HEK293T (cell line): ENCODE measurements at places on chromosomes 2 and 18.

GRCh38 chr2:190023860-190024259 lies 38.7 kb downstream of the MSTN start:
- DNase-seq: peak; percentile 30

DNA sequence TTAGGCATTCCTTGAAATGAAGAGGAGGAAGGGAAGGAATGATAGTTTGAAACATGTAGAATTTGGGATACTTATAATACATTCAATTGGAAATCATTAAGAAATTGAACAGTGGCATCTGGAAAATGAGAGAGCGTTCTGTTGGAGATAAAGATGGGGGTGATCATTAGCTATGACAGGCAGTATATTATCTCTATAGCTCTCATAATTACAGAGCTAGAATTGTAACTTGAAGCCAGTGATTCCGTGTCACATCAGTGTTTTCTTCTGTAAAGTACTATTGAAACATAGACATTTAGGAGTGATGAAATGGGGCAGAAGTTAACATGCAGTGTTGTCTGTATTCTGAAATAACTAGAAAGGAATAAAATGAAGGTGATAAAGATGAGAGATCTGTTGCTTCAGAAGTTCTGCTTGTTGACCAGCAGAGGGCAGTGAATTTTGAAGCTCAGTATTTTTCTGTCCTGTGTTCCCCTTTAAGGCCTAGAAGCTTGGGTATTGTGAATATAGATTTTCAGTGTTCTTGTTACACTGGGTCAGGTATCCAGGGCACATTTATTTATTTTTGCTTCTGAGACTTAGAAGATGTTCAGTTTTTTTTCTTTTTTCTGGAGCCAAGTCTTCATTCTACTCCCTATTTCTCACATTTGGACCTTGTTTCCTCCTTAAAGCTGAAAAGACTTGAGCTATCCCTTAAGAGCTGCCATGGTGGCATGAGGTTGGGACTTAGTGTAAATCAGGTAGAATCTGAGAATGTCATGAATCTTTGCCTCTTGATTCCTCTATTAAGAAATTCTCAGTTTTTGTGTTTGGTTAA lies 157.4 kb downstream of the TAF4B start:
- DNase-seq: peak; percentile 55

DNA sequence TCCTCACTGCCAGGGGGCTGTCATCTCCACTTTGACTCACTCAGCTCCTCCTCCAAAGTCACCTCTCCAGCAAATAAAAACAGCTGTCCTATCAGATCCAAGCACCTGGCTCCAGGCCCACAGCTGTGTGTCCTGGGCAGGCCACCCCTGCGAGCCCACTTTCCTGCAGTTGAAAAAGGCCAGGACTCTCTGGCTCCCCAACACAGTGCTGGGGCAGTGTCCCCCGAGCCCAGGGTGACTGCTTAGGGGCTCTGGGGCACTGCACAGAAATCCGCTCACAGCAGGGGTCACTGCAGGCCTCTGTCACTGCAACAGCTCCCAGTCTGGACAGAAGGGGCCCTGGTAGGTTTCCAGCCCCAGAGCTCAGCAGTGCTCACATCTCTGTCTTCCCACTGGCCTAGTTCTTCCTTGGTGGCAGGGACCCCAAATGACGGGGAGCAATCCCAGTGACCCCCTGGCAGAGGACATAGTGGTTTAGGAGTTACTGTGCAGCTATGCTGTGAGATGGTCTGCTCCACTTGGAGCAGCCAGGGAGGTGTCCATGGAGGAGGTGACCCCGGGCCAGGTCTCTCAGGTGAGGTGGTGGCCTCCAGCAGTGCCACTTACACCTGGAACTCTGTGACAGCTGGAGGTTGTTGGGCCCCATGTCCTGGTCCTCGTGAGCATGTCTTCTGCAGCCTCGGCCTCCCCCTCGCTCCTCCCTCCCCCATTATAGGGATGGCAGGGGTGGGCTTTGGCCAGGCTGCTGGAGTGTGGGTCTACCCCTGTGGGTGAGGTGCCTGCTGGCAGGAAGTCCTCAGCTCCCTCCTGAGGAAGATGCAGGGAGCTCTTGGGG lies 35.5 kb downstream of the HS6ST1 start:
- DNase-seq: no peak

- no peak for DNase-seq
Observed at GRCh38 chr2:25279091-25279651, 62.6 kb downstream of the DNMT3A start.

GRCh38 chr2:7111626-7112025 lies 194.4 kb downstream of the RNF144A start:
- DNase-seq: no peak

DNA sequence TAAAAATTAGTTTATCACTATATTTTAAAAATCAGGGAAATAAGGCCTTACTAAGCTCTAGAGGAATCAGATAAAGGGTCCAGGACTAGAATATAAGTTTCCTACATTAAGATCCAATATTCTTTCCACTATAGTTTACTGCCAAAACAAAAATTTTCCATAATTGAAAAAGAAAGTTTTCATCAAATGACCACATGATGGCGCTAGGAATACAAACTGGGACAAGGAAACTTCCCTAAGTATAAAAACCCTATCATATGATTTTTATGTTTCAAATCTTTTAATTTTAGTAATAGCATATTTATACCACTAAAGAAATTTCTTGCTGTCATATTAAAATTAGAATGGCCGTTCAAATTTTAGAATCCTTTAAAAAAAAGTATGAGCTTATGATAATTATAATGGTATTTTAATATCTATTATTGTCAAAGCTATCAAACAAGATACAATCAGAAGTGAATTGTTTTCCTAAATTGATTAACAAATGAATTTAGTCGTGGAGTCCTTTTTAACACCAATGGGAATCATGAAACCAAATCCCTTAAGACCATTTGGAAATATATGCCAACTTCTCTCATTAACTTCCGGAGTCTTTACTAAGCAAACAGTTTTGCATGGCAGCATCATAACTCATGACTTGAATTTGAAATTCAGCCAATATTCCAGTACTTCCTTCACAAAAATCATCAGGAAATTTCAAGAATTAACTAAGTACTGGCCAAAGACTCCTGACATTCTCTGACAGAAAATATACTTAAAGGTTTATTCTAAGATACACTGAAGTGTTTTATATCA lies 70.3 kb downstream of the SCN1A start:
- DNase-seq: peak; percentile 7

DNA sequence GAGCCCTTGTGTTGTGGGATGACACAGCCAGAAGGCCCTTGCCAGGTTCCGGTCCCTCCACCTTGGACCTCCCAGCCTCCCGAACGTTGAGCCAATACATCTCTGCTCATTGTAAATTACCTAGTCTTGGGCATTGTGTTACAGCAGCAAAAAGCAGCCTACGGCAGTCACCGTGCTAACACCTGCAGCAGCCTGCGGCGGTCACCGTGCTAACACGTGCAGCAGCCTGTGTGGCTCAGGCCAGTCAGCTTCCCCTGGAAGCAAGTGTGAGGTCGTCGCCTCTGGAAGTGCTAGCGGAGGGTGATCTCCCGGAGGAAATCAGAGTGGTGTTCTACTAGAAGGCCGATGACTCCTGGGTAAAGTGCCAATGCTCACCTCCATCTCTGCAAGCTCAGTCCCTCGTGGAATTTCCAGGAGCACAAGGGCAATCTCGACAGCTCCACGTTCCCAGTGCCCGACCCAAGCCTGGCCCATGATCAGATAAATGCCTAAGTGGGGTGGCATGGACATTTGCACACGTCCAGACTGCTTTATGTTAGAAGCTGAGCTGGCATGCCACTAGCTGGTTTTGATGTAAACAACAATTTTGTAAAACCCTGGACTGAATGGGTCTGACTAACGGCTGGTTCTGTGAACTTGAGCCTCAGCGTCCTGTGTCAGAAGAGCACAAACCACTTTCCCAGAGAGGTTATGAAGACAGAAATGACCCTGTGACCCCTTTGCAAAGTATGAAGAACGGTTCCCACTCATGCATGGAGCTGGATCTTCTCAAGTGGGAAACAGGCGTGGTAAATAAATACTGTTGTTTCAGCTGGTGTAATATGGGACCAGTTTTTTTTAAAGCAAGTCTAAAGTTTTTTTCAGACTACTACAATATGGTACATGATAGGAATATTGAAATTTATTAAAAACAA lies 11.4 kb upstream of the CNDP1 start:
- DNase-seq: no peak

- no peak for DNase-seq
Observed at GRCh38 chr2:103353774-103354173, 591.9 kb downstream of the TMEM182 start.

- DNase-seq: no peak
Observed at GRCh38 chr2:25105336-25106085, 62.9 kb downstream of the POMC start.

DNA sequence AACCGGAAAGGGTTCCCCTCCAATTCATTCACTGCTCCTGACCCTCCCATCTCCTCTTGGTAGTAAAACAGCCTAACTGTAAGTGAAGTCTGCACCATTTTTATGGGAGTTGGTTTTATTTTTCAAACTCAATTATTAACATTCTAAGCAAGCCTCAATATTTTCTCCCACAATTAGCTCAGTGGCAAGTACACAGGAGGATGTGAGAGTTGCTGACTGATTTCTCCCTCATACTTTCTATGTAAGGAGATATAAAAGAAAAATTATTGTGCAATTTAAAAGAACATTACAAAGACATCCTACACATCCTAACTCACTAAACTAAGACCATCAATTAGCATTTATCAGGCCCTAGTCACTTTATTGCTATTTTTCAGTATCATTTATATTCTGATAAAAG lies 73.9 kb downstream of the PIAS2 start:
- no peak for DNase-seq

DNA sequence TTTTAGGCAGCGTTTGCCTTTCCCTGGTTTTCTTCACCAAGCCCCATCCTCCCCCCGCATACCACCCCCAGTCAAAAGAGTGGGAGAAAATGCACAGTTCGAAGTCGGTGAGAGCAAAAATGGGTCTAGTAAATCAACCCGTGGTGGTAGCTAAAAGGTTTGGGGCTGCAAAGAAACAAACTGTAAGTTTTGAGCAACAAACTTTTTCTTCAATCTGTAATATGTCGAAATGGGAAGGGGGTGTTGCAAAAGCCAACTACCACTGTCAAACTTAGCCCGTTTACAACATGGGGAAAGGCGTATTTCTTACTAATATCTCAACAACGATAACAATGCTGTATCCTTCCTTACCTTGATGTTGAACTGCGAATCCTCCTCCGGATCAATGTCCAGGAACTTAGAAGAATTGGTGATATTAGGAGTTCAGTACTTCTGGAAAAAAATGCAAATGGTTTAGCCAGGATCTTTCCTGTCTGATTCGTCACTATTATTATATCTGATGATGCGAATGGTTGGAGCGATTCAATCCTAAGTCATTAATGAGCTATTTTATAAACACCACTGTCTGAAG lies 2.4 kb upstream of the SATB2 start:
- no peak for DNase-seq

DNA sequence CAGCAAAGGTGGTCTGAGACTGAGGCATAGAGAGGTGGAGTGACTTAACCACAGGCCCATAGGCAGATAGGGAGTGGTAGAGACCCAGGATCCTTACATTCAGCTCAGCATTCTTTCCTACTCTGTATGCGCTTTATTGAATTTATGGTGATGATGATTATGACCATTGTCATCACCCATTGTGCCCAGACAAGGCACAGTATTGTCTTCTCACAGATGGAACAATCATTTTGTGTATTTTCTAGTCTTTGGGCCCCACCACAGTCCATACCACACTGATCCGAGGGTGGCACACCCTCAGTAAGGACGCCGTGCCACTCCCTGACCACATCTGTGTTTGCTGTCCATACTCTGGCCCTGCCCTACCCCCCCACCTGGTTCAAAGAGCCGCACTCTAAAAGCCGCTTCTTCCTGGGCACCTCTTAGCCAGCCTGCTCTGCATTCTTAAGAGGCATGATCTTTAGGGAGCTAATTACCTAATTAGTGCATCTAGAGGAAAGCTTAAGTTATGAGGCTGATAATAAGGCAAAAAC lies 179.6 kb upstream of the SMAD2 start:
- DNase-seq: no peak

- no peak for DNase-seq
Observed at GRCh38 chr2:160610041-160610440, 116.4 kb upstream of the RBMS1 start.

DNA sequence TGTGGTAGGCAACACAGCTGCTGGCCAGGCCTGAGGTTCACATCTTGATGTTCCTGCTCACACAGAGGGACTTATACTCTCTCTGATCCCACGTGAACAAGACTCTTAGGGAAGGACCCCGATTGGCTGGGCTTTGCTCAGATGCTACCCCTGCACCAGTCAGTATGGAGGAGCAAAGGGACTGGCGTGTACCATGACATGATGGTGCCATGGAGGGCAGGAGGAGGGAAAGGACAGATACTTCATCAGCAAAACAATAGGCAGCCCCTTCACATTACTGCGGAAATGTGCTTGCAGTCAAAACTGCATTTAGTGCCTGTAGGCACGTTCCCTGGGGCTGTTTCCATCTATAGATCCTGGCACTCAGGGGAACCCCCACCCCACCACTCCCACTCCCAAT lies 42.7 kb downstream of the ZFP36L2 start:
- no peak for DNase-seq

DNA sequence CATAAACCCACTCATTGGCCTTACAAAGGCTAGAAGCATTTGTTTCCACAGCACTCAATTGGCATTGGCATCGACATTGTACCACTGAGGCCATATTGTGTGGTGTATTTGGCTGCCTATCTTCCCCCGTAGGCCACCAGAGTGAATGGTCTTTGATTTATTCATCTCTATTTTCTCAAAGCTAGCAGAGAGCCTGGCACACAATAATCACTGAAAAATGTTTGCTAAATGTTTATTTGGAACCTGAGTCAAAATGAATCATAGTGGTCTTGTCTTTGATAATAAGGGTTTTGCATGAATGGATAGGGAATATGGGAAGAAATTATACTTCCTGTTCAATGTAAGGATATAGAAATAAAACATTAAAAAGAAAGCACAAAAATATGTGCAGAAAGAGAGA lies 107.3 kb upstream of the SLC8A1 start:
- DNase-seq: no peak

- no peak for DNase-seq
Observed at GRCh38 chr2:8242739-8243138, 439.1 kb upstream of the ID2 start.

- no peak for DNase-seq
Observed at GRCh38 chr2:236393581-236393980, 129.4 kb upstream of the ASB18 start.

DNA sequence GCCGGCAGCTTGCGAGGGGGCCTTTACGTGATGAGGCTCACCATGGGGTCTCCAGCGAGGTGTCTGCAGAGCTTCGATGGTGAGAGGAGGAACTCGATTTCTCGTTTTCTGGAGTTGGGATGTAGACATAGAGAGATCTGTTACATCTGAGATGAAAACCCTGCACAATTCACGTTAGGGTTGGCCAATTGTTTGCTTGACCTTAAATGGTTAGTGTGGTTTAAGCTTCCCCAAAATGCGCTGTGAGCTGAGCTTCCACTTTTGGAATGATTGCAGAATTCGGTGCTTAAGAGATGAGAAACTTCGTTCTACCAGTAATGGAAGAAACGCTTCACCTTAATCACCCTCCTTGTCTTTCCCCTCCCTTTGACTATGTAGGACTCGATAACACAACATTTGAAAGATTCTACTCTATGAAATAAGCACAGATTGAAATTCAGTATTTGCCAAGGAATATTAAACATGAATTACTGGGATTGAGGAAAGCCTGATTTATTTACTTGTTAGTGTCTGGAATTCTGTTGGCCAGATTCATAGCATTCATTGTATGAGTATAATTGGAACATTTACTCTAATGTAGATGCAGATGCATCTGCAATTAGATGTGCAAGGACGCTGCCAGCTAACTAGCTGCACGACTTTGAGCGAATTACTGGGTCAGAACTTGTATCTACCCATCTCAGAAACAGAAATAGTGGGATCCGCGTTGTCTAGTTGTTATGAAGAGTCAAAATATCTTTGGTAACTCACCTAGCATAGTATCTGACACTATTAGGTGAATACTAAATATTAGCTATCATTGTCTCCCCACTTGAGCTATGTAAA lies 1.6 kb upstream of the KLF7 start:
- no peak for DNase-seq
